ENCODE measurements at places on chromosomes 7 and 10.

DNA sequence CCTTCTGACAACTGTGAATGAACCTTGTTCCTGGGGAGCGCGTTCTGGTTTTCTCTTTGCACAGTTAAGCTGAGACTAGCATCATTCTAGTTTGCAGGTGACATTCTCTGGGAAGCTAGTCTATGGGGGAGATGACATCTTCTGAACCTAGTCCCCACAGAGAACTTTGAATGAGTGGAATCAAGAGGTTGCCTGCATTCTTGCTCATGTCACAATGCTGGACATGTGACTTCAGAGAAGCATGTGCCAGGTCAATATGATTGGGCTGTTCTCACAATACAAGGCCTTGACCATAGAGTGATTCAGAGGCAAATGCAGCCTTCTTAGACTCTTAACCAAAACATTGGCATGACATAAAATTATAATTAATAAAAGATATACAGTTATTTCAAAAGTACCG lies 22.1 kb downstream of the KLLN start:
- DNase-seq: no peak

GRCh38 chr10:23522345-23522744 lies 83.5 kb downstream of the OTUD1 start:
- DNase-seq: no peak

GRCh38 chr7:94584113-94584512 lies 71.8 kb downstream of the SGCE start:
- DNase-seq: no peak

DNA sequence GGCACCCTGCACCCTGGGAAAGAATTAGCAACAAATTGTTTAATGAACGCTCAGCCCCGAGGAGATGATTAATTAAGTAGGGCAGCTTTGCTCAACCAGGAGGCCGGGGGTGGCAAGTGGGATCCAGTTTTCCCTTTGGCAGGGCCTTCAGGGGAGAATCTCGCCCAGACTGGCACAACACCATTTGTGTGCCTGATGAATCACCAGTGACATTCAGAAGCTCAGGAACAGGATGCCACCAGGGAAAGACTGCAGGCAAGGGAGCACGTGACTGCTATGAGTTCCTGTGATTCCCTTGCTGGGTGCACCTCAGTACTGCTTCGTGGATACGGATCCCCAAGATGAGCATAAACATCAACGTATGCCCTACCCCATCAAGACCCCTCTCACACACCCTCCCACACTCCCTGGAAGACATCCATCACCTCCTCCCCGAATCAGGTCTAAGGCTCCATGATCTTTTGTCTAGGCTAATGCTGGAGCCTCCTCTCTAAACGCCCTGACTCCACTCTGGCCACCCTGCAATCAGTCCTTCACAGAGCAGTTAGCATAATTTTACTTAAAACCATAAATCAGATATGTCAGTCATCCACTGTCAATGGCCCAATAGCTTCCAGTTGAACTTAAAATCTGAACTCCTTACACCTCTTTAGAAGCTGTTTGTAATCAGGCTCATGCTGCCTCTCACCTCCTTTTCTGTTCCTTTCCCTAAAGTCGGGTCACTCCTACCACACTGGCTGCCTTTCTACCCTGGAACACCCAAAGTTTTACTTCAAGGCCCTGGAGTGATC lies 109.2 kb upstream of the AGK start:
- no peak for DNase-seq

- DNase-seq: no peak
Measured at GRCh38 chr10:107443326-107443725, 278.8 kb upstream of the SORCS1 start.

- DNase-seq: peak; percentile 56
Measured at GRCh38 chr10:99906470-99906869, 103.3 kb downstream of the DNMBP start.

GRCh38 chr10:7449063-7449695 lies 38.3 kb upstream of the SFMBT2 start:
- DNase-seq: no peak

DNA sequence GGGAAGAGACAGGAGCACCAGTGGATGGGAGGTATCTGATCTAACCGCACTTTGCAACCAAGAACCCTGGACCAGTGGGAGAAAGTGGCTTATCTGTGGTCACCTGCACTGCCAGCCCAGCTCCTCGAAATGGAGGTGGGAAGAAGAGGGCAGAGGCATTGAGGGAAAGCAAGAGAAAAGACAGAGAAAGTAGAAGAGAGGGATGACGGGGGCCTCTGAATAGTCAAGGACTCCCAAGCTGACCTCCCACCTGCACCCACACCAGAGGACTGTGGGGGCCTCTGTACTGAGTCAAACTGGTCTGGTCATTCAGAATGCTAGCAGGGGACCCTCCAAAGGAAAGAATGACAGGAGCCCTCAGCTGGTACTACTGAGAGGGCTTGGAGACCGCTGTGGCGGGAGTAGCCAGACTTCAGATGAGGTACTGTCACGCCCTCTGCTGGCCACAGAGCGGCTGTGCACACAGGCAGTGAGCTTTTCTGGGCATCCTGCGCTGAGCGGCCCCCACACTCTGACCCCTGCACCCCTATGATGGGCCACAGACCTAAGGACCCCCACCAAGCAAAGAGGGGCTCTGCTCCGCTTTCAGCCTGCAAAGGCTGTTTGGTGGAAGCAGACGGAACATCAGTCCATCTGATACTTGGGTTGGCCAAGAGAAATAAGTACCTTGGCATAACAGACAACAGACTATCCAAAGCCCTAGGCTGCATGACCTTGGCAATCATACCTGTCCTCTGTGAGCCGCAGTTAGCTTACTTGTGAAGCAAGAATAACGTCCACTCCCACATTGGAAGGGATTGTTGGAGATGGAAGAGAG lies 112.9 kb downstream of the COL13A1 start:
- peak; percentile 19 for DNase-seq

DNA sequence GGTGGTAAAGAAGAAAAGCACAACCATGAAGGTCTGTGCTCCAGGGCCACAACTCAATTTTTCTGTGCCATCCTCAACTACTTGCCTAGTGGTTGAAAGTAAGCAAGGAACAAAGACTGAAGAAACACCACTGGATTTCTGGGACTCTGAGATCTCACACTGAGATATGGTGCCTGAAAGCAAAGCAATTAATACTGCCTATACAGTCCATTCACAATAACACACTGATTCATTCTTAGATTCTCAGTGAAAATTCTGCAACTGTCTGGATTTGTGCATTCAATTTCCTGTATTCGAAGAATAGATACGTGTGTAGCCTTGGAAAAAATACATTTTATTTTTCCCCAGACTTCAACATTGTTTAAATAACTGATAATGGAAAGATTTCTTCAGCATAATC lies 116.4 kb upstream of the FAM133B start:
- DNase-seq: no peak

- DNase-seq: no peak
Measured at GRCh38 chr7:21911341-21911875, 34.3 kb downstream of the CDCA7L start.

GRCh38 chr10:99328579-99329303 lies 415 bp upstream of the CNNM1 start:
- DNase-seq: no peak

Data from pulmonary artery endothelial cell (primary cell).